ENCODE measurements at places on chromosomes 3 and 15. TPM values are rescaled to one million over a fixed set of nuclear protein-coding genes. Genes with fewer than 3 reads are reported as not detected.
A peak's percentile ranks its signal among the peaks of the same experiment; 100 is the strongest.

NANOGP8 gene
- 1.2 TPM for total RNA-seq

- no peak for DNase-seq
These were observed 29.1 kb downstream of the SLC6A6 start for GRCh38 chr3:14431452-14431916.

DNA sequence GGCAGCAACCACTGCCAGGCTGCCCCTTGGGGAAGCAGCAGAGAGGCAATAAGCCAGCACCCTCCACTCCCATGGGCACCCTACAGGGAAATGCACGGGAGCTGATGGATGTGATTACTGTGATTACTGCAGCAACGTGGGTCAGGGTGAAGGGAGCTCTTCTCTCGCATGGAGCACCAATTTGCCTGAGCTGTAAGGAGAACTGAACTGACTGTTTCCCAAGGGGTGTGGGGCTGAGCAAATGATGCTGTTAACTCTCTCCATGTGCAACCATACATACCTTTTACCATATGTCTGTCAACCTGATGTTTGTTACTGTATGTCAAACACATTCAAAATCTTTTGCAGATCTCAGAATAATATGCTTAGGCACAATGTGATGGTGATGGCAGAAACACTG is 680.6 kb downstream of the SQOR start:
- no peak for DNase-seq

DNA sequence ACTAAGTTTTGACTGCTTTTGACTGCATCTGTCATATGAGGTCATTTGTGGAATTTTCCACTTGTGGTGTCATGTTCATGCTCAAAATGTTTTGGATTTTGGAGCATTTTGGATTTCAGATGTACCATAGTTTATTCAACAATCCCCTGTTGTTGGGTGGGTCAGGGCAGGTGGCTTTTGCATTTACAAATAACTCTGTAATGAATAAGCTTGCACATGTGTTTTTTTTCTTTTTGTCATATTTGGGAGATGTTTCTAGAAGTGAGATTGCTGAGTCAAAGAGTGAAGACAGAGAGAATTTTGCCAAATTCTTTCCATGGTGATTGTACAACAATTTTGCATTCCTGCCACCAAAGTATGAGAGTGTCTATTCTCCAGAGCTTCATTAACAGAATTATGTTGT is 62.4 kb upstream of the ADPGK start:
- no peak for DNase-seq

GABRA5 gene
- not detected for total RNA-seq

DNA sequence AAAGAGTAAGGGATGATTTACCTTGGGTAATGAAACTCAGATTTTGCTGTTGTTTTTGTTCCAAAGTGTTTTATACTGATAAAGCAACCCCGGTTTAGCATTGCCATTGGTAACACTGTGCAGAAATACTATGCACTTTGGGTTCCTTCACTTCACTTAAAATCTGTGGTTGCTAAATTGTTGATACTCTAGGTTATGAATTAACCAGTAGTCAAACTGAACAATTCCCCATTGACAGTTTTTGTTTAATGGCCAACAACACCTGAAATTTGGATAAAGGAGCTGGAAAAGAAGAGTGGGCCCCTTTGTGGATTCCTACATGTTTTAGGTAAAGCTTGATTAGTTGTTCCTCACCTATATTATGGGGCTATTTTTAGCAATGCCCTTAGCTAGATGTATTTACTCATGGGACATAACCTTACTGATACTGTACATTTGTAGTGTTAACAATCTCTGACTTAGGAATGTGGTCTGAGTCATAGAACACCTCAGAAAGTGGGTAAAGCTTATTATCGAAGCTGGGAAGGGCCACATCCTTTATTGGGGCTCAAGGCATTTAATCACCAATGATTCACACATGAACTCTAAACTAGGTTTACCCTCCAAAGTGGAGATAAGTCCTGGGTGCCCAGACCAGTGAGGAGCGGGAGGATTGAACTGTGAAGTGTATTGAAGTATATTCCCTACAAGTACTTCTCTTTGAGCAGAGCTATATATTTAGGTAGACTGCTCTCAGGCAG is 29.5 kb upstream of the THRB start:
- no peak for DNase-seq

TSPAN3 gene
- 235 TPM for total RNA-seq

SEC61A1 gene
- 350 TPM for total RNA-seq

PYGO1 gene
- total RNA-seq = 18.0 TPM

- DNase-seq = no peak
These were observed 54.1 kb upstream of the HES1 start for GRCh38 chr3:194081826-194082225.

DNA sequence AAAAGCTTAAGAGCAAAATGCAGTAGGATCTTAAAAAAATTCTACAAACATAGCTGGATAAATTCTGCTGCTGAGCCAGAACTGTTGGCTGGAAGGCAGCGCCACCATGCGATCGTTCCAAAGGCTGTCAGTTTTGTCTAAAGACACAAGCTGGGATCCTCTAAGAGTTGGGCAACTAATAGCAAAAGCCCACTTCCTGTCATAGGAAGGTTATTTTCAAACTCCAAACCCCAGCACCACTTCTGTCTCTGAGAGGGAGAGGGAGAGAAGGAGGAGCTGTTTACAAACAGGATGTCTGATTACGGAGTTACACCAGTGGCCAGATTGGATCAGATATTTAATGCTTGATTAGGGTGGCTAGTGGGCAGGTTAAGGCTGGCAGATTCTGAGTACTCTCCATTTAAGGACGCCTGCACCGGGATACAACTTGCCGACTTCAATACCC is 44.0 kb downstream of the EIF4E3 start:
- DNase-seq = peak; percentile 84

DNA sequence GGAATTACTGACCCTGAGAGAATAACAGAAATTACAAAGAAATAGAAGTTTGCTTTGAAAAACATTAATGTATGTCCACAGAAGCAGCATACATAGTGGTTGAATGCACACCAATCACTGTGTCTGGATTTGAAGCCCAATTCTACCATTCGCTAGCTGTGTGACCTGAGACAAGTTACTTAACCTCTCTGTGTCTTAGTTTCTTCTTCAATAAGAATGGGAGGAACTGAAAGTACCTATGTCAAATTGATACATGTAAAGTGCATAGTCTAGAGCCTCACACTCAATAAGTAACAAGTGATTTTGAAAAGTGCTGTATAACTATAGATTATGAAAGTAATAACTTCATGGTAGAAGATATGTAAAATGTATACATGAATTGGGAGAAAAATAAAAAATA is 457.8 kb downstream of the FOXP1 start:
- DNase-seq = no peak

ZIC4 gene
- total RNA-seq = 0.29 TPM

SAMMSON gene
- not detected for total RNA-seq

- no peak for DNase-seq
These were observed 47.6 kb downstream of the CEP63 start for GRCh38 chr3:134533493-134533892.

PLA1A gene
- under 0.01 TPM for total RNA-seq

DNA sequence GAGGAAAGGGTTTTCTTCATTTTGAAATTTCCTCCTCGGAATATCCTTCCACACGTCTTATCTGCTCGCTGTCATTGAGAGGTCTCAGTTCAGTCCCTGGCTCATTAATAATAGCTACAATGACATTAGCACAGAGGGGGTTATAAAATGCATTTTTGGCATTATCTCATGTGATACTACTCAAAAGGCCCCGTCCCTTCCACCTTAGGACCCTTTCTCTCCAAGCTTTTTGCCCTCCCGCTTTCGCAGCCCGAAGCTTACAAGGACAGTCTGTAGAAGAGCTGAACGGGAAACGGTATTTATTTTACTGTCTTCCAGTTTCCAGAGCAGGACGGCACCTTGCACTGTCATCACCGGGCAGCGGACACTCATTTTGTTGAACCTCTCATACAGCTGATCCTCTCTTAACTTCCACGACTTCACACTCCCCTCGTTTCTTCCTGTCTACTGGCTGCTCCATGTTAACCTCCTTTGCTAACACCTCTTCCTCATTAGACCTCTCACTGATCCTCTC is 5.6 kb upstream of the PLEKHO2 start:
- DNase-seq = no peak

GABRG3 gene
- total RNA-seq = not detected

- no peak for DNase-seq
These were observed 154.4 kb downstream of the TUSC7 start for GRCh38 chr3:116863822-116864589.

- no peak for DNase-seq
These were observed 49.1 kb downstream of the IL1RAP start for GRCh38 chr3:190562866-190563510.

GRCh38 chr3:46593979-46594378 is 18.3 kb upstream of the FAM240A start:
- DNase-seq = no peak

DNA sequence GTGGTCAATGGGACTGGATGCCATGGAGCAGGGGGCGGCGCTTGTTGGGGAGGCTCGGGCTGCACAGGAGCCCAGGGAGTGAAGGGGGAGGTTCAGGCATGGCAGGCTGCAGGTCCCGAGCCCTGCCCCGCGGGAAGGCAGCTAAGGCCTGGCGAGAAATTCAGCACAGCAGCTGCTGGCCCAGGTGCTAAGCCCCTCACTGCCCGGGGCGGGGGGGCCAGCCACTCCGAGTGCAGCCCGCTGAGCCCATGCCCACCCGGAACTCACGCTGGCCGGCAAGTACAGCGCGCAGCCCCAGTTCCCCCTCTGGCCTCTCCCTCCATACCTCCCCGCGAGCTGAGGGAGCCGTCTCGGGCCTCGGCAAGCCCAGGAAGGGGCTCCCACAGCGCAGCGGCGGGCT is 11.3 kb downstream of the KLHDC8B start:
- DNase-seq = no peak

DNA sequence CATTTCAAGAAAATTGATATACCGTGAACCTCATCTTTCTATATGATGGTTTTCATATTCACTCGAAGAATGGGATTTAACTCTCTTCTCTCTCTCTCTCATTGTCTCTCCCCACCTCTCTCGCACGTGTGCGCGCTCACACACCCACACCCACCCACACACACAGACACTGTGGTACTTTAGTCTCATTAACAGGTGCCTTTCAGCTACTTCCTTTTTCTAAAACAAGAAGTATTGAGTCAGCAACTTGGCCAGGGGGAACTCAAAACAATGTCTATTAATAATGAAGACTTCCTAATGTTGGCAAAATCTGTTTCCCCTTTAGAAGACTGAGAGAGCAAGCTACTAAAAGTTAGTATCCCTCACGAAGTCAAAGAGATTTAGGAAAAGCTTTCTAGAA is 150.7 kb downstream of the TMCO5A start:
- DNase-seq = no peak

GRCh38 chr3:112948346-112948838 is 26.5 kb downstream of the CD200R1 start:
- DNase-seq = no peak

DNA sequence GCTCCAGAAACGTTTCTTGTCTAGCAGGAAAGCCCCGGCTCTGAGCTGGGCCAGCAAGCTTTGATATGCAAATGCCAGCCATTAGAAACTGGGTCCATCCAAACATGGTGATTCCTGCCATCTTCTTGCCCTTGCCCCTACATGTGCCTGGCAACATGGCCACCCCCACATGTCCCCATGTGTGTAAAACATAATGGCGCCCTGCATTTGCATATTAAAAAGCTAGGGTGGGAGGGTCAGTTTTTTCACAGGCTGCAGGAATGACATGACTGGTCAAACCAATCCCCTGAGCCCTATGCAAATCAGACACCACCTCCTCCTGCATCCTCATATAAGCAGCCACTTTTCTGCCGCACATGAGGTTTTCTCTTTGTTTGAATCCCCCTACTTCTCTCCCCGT is 21.2 kb downstream of the GPR156 start:
- no peak for DNase-seq

GRCh38 chr3:23330568-23330967 is 127.4 kb downstream of the UBE2E2 start:
- DNase-seq = no peak

SKOR1 gene
- total RNA-seq = 0.36 TPM

DNA sequence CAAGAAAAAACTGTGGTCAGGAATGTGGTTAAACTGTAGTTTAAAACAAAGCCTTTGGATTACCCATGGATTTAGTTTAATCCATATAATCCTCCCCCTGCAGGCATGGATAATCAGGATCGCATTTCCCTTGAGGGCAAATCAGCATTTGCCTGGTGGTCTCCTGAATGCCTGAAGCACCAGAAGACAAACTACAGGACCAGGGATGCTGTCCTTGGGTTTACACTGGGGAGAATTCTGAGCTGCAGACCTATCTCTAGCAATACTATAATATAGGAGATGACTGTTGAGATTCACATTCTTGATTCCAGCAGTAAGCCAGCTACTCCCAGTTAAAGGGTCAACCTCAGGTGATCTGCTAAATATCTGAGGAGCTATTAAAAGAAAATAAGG is 10.6 kb downstream of the PIK3CB start:
- peak; percentile 68 for DNase-seq

GRCh38 chr3:142660893-142661292 is 62.9 kb upstream of the TRPC1 start:
- DNase-seq = peak; percentile 51

DNA sequence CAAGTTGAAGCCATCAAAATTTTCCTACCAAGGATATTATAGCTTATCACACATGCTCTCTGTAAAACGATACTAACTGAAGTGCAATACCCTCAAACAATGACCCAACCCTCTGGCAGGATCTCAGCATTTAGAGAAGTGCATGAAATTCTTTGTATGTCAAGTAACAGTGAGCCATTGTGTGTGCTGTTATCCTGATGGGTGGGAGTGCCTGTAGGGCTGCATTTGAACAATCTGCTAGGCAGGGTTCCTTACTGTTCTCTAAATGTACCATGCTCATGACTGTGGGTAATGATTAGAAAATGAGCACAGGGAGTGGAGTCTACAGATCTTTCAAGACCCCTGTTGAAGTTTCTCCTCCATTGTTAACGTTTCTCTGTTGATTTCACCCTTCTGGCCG is 398.1 kb downstream of the NSUN3 start:
- DNase-seq = no peak

GRCh38 chr15:20294651-20295237 is 246.9 kb downstream of the GOLGA6L6 start:
- DNase-seq = peak; percentile 44

COL8A1 gene
- total RNA-seq = 720 TPM

- DNase-seq = no peak
These were observed 251.0 kb downstream of the KCNH8 start for GRCh38 chr3:19399356-19399755.

DNA sequence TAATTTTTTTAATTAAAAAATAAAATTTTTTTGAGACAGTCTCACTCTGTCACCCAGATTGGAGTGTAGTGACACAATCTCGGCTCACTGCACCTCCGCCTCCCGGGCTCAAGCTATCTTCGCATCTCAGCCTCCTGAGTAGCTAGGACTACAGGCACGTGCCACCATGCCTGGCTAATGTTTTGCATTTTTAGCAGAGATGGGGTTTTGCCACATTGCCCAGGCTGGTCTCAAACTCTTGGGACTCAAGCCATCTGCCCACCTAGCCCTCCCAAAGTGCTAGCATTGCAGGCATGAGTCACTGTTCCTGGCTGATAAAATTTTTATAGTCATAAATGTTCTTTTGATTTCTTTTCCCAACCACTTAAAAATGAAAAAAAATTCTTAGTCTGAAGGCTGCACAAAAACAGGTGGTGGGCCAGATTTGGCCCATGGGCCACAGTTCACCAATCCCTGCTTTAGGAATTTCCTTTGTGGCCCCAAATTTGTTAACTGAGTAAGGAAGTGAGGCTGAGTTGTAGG is 9.2 kb downstream of the UBA5 start:
- no peak for DNase-seq

ARL14 gene
- not detected for total RNA-seq

FGD5 gene
- total RNA-seq = under 0.01 TPM
